ENCODE measurements at places on chromosomes 11 and 22.

GRCh38 chr22:41668971-41669911 is 19.4 kb downstream of the SNU13 start:
- no peak for DNase-seq

DNA sequence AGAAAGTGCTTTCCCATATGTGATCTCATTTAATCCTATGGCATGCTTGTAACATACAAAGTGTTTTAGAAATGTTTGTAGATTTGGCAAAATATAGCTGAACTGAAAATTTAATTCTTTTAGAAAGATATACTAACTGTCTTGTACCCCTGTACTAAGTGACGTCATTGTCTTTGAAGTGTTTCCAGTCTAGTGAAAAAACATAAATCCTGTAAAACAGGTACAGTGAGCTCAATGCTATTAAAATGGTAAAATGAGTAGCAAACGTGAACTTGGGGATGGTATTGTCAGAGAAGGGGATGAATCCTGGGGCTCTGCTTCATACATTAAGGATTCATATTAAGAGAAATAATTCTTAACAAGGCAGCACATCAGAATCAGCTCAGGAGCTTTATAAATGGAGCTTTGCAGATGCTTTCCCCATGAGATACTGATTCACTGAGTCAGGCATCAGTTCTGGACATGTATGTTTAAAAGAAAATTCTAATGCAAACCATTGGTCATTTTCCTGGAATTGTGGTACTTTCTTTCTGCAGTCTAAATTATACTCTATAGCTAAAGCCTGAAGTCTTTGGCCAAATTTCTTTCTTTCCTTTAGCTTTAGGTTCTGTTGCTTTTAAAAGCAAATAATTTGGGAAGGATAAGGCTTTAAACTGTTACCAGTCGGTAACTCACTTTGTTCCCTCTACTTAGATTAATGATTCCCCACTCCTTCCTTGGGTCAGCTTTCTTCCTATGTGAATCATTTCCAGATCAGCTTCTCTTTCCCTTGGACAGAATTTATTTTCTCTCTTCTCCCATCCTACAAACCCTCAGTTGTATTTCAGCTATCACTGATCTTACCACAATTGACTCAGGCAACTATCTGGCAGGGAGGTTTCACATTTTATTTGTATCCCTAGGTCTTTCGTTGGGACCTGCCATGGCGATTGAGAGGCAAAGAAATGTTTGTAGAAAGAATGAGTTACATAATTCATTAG is 57.5 kb upstream of the DDI1 start:
- no peak for DNase-seq

DNA sequence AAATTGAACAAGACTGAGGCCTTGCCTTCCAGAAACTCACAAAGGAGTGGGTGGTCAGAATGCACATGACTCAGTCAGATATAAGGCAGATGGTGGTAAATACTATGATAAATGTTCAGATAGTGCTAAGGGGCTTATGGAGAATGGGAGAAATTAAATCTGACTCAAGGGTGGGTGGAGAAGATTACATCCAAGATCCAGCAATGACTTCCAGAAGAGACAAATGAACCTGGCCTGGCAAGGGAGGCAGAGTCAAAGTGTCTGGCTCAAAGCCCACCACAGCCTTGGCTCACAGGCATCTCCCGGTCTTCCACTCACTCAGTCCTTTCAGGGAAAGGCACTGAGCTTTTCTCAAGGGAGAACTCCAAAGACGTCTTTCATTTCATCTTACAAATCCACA is 6.1 kb upstream of the ZBTB16 start:
- no peak for DNase-seq

DNA sequence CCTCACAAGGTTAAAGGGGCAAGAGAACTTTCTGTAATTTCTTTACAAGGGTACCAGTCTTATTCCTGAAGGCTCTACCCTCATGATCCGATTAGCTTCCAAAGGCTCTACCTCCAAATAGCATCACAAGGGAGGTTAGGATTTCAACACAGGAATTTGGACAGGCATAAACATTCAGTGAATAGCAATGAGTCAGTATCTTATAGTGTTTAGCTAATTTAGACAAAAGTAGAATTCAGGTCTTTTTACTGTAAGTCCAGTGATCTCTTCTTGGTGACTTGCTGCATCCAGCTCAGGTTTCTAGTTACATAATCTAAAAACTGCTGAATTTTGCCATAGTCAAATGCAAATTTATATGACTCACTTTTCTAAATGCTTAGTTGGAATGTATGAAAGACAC is 1995.6 kb upstream of the RAG2 start:
- DNase-seq = no peak

DNA sequence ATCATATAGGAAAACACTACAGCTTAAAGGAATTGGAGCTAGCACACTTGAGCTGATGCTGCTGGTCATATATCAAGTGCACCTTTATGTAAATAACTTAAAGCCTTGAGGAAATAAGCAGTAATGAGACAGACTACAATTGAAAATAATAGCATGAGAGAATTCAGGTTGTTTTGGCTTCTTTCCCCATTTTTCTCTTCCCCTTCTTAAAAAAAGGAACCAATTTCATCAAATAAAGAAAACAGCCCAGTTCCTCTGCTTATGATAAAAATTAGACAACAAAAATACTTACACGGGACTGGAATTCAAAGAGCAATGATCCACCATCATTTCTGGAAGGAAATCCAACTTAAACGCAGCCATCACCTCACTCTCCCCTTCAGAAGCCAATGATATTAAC is 50.2 kb upstream of the RAPSN start:
- DNase-seq = no peak

DNA sequence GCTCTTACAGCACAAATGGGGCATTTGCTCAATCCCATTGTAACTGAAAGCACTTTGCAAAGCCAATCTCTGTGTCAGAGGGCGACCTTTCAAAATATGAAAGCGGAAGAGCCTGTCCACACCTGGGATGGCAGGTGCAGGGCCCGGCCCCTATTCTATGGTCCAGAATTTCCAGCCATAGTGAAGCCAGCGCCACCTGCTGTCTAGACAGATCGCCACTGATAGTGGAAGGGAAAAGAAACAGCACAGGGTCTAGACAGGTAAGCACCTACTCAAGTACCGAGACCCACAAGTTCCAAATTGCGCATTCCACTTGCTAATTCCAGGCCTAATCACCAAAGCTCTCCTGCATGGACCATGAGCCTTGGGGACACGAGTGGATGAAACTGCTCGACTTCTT is 141.4 kb downstream of the NTM start:
- DNase-seq = peak; percentile 38
